ENCODE measurements at places on chromosomes 5 and 9.

DNA sequence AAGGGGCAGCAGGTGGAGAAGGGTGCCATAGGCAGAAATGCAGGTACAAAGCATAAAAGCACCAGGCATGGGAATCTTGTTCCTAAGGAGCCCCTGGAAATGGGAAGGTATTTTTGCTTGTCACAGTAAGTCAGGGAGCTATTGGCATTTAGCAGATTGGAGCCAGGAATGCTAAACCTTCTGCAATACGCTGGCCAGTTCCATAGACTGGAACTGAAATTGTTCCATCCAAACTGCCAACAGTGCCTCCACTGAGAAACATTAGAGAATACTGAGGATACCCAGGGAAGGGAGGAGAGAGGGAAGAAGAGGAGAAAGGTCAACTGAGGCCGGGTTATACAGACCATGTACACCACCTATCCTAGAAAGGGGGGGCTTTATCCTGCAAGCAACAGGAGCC is 162.7 kb downstream of the MED27 start:
- DNase-seq, result no peak

DNA sequence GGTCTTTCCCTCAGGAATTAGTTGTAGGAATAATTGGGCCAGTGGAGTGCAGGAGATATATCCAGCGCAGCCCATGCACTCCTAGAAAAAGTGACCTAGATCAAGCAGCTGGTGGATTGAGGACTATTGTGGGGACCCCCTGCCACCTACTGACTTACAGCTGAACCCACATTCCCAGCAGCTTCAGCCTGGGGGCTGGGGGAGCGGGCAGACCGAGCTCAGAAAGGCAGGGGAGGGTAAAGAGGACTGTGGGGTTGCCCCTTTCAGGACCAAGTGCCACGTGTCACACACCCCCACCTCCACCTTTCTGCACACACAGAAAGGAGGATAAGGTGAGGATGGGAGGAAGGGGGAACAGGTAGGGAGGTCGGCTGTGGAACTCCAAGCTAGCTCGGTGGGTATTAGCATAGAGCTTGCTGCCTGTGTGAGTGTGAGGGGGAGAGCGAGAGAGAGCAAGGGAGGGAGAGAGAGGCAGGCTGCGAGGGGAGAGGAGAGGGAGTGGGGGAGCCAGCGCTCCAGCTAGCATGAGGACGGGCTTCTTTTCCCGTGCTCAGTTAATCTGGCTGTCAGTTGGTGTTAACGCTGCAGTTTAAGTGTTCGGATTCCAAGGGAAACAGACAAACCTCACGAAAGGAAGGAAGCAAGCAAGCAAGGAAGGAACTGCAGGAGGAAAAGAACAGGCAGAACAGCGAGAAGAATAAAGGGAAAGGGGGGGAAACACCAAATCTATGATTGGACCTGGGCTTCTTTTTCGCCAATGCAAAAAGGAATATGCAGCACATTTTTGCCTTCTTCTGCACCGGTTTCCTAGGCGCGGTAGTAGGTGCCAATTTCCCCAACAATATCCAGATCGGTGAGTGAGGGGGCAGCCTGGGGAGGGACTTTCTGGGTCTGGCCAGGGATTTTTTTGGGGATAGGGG is at the start of gene GRIA1:
GRIA1 (plus strand) TSS at position 553 of the 920 bp plus-strand sequence.
- no peak for DNase-seq

GRCh38 chr9:19936598-19936997 is 147.8 kb upstream of the SLC24A2 start:
- no peak for DNase-seq

DNA sequence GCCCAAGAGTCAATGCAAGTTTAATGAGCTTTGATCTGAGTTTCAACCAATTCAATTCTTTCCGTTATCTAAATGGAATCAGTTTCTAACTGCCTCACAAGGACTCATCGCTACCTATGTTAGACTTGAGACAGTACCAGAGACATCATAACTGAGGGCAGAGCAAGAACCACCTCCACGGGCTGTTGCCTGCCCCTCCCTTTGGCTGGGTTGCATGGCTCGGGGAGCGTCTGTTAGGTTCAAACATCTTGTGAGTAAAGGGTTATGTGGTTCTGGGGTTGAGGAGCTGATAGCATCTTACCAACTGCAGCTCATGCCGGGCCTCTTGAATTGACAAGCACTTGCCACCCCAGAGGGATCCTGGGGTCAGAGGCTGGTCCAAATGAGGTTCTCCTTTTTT is 457.9 kb downstream of the ENC1 start:
- no peak for DNase-seq

DNA sequence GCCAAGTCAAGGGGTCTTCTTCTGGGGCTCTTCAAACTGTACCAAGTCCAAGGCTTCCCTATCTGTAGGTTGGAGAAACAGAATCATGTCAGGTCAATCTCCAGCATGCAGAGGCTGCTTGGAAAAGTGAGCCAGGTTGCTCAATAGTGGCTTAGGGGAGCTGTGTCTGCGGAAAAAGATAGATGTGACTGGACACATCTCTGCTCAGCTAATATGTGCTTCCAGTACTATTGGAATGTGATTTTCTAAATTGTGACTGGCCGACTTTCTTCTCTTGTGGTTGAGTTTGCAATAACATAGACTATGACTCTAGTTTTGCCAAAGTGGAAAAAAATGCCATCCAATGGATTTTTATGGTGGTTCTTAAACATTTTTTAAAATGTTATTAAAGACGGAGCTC is 136.7 kb downstream of the BOD1 start:
- no peak for DNase-seq

- no peak for DNase-seq
Measured at GRCh38 chr9:9560382-9561035, 1052.3 kb downstream of the PTPRD start.

DNA sequence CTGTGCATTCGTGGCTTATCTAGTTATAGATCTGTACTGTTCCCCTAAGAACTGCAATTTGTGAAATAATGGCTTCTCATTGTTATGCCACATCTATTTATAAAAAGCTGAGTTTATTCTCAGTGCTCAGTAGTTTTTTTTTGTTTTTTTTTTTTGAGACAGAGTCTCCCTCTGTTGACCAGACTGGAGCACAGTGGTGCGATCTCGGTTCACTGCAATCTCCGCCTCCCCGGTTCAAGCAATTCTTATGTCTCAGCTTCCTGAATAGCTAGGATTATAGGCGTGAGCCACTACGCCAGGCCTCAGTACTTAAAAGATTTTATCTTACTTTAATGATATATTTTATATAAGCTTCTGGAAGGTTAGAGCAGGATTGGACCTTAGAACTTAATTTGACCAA is 19.0 kb downstream of the SEC61B start:
- DNase-seq, result no peak

- no peak for DNase-seq
Measured at GRCh38 chr9:19799784-19800183, 10.9 kb upstream of the SLC24A2 start.

GRCh38 chr5:91468651-91469422 is 85.7 kb upstream of the ARRDC3 start:
- DNase-seq, result no peak

DNA sequence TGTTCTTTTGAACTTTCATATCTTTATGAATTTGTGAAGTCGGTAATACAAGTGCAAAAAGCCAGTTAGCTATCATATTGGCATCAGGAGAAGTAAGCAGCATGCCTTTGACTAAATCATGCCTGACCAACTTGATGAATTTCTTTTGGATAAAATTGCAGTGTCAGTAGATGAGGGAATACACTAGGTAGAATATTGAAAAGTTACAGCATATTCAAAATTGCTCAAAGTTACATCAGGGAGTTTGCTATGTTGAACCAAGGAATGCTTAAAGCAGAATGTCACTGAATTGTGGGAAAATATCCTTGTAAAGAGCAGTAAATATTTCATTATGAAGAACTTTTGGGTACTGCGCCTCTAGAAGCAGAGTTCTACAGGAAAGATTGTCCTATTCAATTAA is 87.1 kb upstream of the TLX3 start:
- no peak for DNase-seq

DNA sequence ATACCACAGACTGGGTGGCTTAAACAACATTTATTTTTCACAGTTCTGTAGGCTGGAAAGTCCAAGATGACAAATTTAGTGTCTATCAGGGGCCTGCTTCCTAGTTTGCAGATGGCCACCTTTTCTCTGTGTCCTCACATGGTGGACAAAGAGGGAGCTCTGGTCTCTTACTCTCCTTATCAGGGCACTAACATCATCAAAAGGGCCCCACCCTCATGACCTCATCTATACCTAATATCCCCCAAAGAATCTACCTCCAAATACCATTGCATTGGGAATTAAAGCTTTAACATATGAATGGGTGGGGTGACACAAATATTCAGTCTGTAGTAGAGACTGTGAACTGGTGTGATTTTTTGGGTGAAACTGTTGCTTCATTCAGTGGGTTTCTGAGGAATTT is 78.1 kb downstream of the C7 start:
- no peak for DNase-seq

DNA sequence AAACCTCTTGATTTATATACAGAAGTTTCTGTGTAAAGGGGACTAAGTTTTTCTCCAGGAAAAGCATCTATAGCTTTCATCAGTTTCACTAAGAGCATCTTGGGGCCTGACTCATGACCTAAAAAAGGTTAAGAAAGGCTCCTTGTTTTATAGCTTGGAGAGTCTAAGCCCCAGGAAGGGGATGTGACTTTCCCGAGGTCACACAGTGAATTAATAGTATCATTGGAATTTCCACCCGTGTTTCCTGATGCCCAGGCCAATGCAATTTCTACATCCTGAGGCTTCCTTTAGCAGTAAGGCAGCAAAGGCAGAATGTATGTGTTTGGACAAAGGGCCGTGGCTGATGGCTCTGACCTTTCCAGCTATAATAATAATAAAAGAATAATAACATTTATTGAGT is 8.6 kb downstream of the MORN5 start:
- no peak for DNase-seq

DNA sequence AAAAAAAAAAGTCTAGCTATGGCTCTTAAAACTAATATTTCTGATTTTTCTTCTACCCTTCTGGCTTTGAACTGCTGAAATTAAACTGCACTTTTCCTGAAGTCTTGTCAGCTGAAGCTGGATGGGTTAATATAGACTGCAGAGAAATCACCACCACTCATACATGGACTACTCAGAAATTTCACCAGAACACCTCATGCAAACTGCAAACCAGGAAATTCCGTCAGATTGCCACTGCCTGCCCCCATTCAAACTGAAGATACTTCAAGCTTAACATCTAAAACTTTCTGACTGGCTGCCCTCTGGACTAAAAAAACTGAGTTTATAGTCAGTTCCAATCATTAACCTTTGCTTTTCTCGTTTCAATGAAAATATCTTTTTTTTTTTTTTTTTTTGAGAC is 11.6 kb upstream of the ANXA2R start:
- no peak for DNase-seq

DNA sequence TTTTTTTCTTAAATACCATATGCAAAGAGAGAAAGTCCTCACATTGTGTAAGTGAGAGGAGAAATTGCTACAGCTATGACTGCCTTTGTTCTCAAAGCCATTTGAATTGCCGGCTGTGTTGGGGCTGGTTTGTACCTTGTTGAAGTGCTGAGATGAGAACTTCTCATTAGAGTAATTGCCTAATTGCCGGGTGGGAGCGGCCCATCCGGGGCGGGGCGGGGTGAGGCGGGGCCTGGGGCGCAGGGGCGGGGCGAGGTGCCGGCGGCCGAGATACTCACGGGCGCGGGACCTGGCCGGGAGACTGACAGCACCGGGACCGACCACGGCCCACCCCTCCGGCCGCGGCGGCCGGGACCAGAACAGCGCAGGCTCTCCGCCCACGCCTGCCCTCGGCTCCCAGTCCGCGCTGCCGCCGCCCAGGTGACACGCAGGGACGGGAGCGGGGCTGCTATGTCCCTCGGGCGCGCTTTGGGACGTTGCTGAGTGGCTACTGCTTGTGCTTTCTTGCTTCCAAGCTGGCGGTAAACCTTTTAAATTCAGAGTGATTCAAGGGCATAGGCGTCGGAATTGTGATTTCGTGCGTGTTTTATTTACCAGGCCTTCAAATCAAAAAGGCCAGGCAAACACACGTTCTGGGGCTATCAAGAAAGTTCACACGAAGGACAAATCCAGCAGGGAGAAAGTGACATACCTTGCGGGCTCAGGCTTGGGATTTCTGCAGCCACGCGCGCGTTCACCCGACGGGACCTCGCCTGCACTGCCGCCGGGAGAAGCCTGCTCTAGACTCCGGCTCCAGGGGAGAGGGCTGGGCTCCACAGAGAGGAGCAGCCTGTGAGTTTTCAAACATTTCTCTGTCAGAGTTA is 269.1 kb downstream of the FANCC start:
- peak; percentile 80 for DNase-seq

GRCh38 chr9:14935106-14935751 is 25.0 kb upstream of the FREM1 start:
- DNase-seq, result no peak

GRCh38 chr9:122475717-122476116 is 2.0 kb downstream of the OR1J1 start:
- DNase-seq, result no peak

GRCh38 chr9:90770927-90771326 is 30.7 kb upstream of the SYK start:
- DNase-seq, result no peak

GRCh38 chr9:69951411-69951810 is 92.2 kb upstream of the MAMDC2 start:
- DNase-seq, result no peak

DNA sequence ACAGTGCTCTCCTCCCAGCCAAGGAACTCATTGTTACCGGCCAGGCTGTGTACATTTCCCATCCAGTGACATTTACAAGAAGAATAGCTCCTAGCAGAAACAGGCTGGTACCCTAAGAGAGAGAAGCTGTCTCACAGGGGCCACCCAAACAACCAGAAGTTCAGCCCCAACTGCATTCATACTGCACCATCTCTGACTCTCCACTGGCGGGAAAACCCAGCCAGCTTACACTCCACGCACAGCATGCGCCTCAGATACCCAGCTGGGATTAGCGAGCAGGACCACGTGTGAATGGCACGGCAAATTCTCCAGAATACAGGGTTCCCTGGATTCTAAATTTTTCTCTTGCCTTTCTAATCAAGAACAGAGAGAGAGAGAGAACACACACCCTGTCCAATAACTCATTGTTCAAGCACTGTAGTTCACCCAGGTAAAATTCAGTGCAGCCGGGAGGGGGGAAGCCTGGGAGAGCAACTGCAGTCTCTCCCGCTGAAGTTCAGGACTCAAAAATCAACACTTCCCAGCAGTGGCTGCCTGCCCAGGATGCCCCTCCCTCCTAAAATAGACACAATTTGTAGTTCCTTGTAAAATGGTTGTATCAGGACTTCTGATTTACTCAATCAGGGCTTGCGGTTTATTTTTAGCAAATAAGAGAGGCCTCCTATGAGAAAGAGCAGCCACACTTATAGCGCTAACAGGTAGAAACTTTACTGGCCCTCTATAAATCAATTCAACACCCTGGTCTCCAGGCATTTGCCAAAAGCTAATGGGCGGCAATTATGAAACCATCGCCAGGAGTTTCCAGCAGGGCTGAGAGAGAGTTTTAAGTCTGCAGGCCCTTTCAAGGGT is 2.2 kb downstream of the COL23A1 start:
- no peak for DNase-seq

DNA sequence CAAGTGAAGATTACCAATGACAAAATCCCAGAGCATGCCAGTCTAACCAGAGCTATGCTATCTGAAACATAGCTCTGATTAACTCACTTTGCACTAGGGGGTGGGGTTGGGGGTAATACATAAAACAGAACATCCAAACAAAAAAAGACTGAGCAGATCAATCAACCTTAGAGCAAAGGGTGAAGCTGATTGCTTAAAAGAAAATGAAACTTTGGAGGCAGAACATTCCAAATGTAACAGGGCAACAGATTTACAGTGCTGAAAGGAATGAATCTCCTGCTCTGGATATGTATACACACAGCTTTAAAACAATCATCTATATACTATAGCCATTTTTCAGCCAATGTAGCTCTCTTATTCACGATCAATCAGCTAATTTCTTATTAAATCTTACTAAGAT is 4.9 kb downstream of the IL6ST start:
- no peak for DNase-seq
